Suprapubic skin (tissue), 4 donors: ENCODE measurements at places on chromosomes 1 and 21. TPM values are rescaled to one million over a fixed set of nuclear protein-coding genes. Genes with fewer than 3 reads are reported as not detected.
A peak's percentile ranks its signal among the peaks of the same experiment; 100 is the strongest.

Gene TNFRSF1B
- total RNA-seq: 8.1 TPM

Gene LIPI
- not detected for total RNA-seq

Gene CHRNB2
- 0.26 TPM for total RNA-seq

Gene TTC34
- total RNA-seq: 0.56 TPM

Gene TEX38
- not detected for total RNA-seq

- DNase-seq: no peak
Observed at GRCh38 chr1:242523719-242524570, 552 bp downstream of the PLD5 start.

GRCh38 chr1:246800756-246801155 is 76.5 kb downstream of the SCCPDH start:
- DNase-seq: no peak

- DNase-seq: no peak
Observed at GRCh38 chr1:180402001-180402400, 100.4 kb downstream of the ACBD6 start.

DNA sequence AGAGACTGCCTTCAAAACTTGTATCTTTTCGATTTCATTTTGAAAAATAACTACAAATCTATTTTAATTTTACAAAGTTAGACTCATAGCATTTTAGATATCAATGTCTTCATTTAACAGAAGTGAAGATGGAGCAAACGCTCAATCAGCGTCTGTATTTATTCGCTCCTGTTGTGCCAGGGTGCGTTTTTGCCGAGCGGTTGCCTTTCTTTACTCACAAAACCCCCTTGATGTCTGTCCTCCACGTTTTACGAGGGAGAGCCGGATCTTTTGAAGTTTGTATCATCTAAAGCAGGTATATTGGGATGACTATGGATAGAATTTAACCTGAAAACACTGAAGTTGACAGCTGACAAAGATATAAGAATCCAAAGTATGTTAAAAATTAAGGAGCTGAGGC is 44.6 kb downstream of the MRPL39 start:
- no peak for DNase-seq

DNA sequence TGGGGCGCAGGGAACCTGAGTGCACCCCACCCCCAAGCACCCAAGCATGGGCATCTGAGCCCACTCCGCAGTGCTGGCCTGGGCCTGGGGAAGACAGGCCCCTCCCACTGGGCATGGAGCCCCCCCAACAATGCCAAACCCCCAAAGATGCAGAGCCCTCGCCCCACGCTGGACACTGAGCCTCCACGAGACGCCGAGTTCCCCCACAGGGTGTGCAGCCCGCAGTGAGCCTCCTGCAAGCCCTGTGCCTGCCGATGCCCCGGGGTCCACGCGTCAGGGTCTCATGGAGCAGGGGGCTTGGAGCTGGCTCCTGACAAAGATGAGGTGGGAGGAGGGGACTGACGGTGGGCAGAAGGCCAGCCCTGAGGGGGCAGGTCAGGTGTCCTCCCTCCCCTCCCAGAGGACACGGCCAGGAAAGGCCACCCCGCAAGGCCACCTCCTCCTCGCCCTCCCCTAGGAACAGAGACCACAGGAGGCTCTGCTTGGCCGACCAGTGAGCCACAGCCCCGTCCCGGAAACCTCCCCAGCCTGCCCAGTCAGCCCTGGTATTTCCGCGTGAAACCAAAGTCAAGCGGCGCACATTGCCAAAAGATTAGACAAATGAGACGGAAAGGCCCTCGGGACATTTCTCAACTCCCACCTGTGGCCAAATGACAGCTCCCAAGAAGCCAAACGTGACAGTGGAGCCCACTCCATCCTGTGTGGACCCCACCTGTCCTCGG is 33.4 kb downstream of the MEGF6 start:
- DNase-seq: no peak

- no peak for DNase-seq
Observed at GRCh38 chr1:25456502-25456901, 25.8 kb downstream of the MACO1 start.

DNA sequence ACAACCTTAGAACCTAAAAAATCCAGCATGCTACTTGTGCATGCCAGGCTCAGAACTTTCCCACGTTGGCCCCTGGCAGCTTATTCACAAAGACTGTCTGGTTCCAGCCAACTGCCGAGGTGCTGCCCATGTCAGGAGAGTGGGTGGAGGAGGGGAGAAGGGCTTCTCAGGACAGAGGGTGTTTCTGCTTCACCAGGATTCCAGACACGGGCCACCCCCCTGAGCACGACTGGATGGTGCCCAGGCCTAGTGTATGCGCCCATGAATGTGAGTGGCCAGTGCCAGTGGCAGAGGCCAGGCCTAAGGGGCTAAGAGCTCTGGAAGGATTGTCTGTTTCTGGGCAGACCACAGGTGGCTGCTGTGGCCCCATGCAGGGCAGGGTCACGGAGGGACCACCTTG is 148.2 kb upstream of the COL6A1 start:
- DNase-seq: peak; percentile 73

DNA sequence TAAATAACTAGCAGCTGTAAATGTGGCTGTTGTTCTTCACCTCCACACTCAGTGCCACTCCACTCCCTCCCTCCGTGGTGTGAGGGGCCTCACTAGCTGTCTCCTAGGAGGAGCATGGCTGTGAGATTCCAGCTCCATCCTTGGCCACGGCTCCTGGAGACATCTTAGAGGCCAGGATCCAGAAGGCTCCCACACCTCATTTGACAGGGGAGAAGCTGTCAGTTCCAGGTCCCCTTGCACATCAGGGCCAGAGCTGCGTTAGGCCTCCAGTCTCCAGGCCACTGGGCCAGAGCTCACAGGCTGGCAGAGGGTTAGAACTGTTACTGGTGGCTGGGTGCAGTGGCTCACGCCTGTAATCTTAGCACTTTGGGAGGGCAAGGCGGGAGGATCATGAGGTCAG is 15.0 kb downstream of the PCSK9 start:
- DNase-seq: peak; percentile 30

DNA sequence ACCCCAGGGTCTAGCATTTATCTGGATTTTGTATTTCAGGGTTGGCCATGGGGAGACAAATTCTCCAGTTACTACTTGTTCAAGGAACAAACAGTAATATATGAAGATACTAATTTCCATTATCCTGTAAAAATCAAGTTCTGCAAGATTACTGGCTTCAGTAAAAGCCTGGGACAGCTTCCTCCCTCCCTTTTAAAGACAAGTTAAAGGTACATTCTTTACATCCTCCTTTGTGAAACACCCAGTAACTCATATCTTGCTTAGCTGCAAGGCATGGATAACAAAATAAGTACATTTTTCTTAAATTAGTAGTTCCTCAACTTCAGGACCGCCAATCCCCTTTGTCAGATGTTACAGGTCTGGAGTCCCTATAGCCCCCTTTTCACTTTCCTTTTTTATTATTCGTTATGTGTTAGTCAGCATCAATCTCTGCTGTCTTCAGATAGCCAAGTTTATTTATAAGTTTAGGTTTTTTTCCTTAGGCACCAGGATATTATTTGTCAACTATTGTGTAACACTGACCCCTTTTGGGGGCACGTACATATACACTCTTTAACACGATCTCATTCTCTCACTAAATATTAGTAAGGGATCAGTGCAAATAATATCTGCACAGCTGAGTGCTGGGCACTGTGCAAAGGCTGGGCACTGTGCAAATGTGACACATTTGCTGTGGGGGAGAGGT is 9.8 kb downstream of the ERRFI1 start:
- DNase-seq: no peak

GRCh38 chr1:64323054-64323453 is 119.6 kb downstream of the UBE2U start:
- DNase-seq: no peak

GRCh38 chr1:188406636-188407035 is 1577.9 kb downstream of the PLA2G4A start:
- DNase-seq: no peak

GRCh38 chr1:45244660-45245059 is 38.3 kb upstream of the ZSWIM5 start:
- no peak for DNase-seq

DNA sequence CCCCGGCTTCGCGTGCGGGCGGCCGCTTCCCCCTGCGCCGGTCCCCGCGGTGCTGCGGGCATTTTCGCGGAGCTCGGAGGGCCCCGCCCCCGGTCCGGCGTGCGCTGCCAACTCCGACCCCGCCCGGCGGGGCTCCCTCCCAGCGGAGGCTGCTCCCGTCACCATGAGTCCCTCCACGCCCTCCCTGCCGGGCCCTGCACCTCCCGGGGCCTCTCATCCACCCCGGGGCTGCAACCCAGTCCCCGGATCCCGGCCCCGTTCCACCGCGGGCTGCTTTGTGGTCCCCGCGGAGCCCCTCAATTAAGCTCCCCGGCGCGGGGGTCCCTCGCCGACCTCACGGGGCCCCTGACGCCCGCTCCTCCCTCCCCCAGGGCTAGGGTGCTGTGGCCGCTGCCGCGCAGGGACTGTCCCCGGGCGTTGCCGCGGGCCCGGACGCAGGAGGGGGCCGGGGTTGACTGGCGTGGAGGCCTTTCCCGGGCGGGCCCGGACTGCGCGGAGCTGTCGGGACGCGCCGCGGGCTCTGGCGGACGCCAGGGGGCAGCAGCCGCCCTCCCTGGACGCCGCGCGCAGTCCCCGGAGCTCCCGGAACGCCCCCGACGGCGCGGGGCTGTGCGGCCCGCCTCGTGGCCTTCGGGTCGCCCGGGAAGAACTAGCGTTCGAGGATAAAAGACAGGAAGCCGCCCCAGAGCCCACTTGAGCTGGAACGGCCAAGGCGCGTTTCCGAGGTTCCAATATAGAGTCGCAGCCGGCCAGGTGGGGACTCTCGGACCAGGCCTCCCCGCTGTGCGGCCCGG is 159.2 kb downstream of the RUNX1 start:
- DNase-seq: peak; percentile 88

- DNase-seq: no peak
Observed at GRCh38 chr1:71037829-71038620, 9.6 kb downstream of the PTGER3 start.

DNA sequence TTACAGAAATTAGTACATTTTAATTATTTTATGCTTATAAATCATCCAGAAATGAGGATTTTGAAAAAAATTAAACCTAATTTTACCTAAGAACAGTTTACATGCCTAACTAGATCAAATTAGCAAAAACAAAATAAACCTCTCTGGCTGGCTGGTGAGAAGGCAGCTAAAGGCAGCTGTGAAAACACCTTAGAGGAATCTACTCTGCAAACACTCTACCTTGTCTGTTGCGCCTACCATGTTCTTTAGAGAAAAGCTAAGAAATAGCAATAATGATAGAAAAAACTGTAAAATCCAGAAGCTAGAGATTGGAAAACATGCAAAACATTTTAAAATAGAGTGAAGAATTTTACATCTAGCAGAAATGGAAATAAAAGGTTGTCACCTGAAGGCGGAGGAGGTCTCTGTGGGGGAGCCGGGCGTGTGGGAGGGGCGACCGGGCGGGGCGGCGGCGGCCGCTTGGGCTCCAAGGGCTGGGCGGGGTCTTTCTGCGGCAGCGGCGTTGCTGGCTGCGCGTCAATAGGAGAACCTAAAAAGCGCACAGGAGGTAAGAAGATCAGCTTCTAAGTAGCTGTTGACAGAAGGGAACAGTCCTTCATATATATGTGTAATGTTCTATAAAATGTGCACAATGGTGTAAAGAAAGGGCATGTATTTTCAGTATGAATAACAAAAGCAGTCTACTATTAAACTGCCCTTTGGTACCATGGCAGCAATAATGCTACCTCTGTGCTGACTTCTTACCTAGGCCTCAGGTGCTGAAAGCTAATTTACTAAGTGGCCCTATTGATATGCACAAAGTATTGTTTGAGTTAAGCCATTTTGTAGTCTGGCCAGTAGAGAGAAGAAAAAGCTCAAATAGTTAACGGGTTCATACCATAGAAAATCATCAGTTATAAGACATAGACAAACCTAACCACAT is 33.3 kb upstream of the CFAP298 start:
- no peak for DNase-seq

DNA sequence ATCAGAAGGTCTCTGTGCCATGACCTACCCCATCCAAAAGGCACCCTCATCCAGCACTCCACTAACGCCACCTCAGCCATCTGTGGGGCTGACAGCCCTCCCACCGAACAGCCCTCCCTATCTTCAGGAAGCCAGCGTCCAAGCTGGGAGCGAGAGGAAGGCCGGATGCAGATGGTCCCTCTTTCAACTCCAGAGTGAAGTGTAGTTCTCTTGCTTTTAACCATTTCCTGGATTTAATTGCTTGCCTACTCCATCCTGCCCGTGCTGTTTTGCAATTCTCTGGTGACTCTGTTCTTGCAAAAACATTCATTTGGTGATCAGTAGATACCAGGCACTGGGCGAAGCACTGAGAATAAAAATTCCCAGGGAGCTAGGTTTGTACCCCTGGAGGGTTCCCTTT is 8.2 kb upstream of the DYRK1A start:
- DNase-seq: no peak
